Tibial artery (tissue), 4 donors: ENCODE measurements at places on chromosomes 7 and 10.
A peak's percentile ranks its signal among the peaks of the same experiment; 100 is the strongest.

DNA sequence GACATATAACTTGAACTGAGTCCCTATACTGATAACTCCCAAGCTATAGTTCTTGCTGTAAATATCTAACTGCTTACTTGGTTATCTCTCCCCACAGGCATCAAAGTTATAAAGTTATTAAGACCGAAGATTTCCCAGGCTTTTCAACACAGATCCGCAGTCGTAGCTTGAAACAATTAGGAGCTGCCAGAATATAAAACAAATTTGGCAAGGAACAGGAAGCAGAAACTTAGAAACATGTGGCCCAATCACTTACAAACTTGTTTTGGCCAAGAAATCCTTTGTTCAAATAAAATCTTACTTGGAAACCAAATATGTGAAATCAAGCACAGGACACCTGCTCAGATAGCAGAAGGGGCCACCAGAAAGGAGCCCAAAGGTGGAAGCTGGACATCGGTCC is 9.0 kb downstream of the SLC16A12 start:
- DNase-seq, result no peak

DNA sequence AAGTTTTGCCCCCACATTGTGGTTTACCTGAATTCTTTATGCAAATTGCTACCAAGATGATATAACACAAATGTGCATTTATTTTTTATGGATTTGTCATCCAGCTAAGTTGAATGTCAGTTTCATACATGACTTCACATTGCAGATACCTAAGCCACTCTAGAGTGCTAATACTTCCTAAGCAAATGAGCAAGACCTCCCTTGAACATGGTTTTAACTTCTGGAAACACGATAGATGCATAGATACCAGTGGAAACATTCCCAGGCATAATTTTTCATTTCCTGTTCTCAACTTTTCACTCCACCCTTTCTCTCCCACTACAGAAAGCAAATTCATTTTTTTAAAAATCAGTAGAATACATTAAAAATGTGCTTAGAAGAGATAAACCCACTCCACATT is 20.3 kb downstream of the GOT1 start:
- no peak for DNase-seq

DNA sequence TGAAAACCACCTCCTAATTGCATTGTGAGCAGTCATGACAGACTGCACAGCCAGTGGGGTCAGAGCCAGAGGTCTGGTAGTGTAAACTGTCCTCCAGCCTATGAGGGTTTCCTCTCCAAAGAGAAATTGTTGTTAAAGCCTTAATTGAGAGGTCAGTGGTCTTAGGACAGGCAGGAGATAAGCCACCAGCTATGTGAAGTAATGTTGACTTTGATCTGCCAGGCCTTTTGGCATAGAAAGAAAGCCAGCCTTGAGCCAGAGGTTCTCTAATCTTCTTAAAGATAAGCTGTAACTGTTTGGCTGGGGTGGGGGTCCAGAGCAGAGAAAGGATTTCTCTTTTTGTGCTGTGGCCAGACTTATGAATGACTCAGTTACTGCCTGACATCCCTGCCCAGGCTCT is 248.4 kb downstream of the WDR11 start:
- no peak for DNase-seq

DNA sequence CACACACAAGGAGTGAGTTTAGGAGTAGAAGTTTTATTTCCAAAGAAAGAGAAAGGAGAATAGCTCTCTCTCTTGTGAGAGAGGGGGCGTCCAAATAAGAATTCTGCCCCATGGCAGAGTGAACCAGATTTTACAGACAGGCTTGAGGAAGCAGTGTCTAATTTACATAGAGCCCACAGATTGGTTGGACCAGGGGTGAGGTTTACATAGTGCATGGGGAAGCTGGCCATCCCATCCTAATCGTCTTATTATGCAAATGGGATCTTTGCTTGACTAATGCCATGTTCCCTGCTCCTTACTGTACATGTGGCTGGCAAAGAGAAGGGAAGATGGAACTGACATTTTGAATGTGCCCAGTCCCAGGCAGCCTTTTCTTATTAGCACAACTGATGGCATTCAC is 60.0 kb upstream of the ACSM6 start:
- no peak for DNase-seq

DNA sequence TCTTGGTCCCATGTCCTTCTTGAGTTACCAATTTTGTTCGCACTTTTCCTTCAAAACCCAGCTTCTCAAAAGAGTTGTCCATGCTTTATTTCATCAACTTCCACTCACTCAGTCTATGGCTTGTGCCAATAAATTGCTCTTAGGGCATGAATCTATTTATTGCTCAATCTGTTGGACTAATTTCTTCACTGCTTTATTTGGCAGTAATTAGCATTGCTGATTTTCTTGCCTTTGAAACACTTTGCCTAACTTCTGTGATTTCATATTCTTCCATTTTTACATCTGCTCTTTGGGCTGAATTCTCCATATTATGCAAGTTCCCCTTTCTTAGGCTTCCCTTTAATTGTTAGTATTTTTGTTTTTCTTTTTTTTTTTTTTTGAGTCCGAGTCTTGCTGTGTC is 16.8 kb downstream of the DLD start:
- no peak for DNase-seq

GRCh38 chr10:69061305-69062161 is 26.4 kb upstream of the SRGN start:
- DNase-seq, result peak; percentile 85

- no peak for DNase-seq
These were observed 3.0 kb upstream of the TMEM184A start for GRCh38 chr7:1558841-1559625.

DNA sequence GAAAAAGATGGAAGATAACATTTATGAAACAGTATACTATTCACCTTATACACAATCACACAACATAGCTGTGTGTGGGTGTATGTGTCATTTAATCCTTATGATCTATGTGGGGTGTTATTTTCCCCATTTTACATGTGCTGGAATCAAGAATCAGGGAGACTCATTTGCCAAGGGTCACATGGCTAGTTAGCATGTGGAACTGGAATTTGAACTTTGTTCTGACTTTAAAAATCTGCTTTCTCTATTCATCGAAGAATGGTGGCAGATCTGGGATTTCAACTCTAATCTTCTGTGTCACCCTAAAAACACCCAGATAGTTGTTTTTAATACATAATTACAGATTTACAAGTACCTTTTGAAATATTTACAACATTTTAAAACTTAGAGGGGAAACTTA is 65.2 kb downstream of the ADAM22 start:
- no peak for DNase-seq

GRCh38 chr7:139153832-139154231 is 44.3 kb upstream of the ZC3HAV1 start:
- DNase-seq, result no peak

DNA sequence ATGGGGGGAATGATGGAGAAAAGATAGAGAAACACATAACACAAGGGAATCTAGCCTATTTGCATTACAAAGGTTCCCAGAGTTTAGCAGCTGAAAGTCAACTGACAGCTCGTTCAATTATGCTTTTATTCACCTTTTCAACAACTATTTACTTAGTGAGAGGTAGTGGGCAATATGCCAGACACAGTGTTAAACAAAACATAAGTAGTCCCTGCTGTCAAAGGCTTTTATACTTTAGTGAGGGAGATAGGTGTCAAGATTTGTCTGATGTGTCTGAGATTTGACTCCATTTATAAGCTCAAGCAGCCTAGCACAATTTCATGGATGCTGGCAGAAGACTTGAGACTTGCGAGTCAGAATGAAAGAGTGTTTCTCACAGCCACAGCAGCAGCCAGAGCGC is 549.0 kb upstream of the VSTM2A start:
- no peak for DNase-seq

DNA sequence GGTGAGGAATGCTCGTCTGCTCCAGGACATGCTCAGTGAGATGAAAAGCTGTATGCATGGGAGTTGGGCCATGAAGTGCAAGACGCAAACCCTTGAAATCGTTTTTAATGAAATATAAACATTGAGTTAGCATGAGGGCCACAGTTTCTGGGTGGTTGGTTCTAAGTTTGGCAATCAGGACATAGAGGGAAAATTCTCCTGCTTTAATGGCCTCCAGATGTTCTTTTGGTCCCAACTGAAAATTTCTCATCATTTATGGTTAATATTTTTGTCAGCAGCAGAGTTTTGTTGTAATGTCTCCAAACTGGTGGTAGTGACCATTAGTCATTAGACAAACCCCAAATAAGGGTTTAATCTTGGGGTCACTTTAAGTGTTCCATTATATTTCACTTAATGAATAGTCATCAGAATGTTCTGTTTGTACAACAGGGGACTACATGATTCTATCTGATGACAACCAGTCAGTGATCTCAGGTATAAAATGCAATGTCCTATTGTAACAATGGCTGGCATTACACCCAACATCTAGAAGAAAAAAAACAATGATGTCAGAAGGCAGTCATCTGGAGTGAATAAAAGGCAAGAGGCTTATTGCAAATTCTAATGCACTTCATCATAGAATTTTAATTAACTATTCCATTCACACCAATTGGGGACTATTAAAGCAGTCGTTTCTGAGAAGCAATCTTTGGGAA is 197.4 kb downstream of the JCAD start:
- DNase-seq, result no peak
